ENCODE measurements at places on chromosomes 13 and 19.

DNA sequence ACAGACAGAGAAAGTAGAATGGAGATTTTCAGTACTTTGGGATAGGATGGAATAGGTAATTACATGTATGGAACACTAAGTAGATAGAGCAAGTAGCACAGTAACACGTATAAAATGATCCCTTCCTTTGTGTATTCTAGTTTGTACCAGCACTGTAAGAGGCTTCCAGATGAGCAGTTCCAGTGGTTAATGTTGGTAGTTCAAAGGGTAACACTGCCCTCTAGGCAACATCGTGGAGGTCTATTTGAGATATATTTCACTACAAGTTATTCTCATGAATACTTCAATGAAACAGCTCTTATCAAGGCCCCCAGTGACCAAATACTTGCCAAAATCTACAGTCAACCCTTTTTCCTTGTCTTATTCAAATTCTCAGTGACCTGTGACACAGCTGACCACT, 13.5 kb upstream of the ZNF563 start:
- no peak overlapping the region for H3K27ac ChIP-seq
- peak; percentile 74 for DNase-seq
- H3K36me3 ChIP-seq, result peaks cover 17% of the 10 kb centered on the region

GRCh38 chr13:109007946-109008345, 378.5 kb downstream of the MYO16 start:
- H3K4me1 ChIP-seq, result no peaks in the 10 kb centered on the region
- no peaks in the 10 kb centered on the region for H3K27me3 ChIP-seq
- no peaks in the 10 kb centered on the region for H3K36me3 ChIP-seq
- DNase-seq, result no peak
- no peak overlapping the region for H3K4me3 ChIP-seq

DNA sequence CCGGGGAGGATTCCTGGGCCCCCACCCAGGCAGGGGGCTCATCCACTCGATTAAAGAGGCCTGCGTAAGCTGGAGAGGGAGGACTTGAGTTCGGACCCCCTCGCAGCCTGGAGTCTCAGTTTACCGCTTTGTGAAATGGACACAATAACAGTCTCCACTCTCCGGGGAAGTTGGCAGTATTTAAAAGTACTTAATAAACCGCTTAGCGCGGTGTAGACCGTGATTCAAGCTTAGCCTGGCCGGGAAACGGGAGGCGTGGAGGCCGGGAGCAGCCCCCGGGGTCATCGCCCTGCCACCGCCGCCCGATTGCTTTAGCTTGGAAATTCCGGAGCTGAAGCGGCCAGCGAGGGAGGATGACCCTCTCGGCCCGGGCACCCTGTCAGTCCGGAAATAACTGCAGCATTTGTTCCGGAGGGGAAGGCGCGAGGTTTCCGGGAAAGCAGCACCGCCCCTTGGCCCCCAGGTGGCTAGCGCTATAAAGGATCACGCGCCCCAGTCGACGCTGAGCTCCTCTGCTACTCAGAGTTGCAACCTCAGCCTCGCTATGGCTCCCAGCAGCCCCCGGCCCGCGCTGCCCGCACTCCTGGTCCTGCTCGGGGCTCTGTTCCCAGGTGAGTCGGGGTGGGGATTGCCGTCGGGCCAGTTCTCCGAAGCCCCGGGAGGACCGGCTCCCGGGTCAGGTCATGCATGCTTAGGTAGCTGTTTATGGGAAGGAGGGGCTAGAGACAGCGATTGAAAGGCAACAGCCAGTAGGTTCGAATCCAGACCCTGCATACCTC, at the start of gene ICAM1:
ICAM1 (plus strand) TSS at position 505 of the 779 bp plus-strand sequence; CDS start at position 545, 40 bp downstream.
- H3K36me3 ChIP-seq, result no peaks in the 10 kb centered on the region
- peak; percentile 71 for DNase-seq
- H3K27me3 ChIP-seq, result no peaks in the 10 kb centered on the region
- peaks cover 23% of the 10 kb centered on the region for H3K4me1 ChIP-seq

- H3K4me3 ChIP-seq, result no peak overlapping the region
- peaks cover 2% of the 10 kb centered on the region for H3K4me1 ChIP-seq
- DNase-seq, result no peak
- no peaks in the 10 kb centered on the region for H3K27me3 ChIP-seq
- no peak overlapping the region for H3K27ac ChIP-seq
Measured at GRCh38 chr13:33582121-33582520, 235.8 kb upstream of the RFC3 start.

GRCh38 chr13:108176685-108177274, 38.6 kb downstream of the LIG4 start:
- DNase-seq, result peak; percentile 85
- H3K27me3 ChIP-seq, result no peaks in the 10 kb centered on the region
- H3K4me3 ChIP-seq, result no peak overlapping the region
- no peaks in the 10 kb centered on the region for H3K36me3 ChIP-seq
- H3K4me1 ChIP-seq, result no peaks in the 10 kb centered on the region

DNA sequence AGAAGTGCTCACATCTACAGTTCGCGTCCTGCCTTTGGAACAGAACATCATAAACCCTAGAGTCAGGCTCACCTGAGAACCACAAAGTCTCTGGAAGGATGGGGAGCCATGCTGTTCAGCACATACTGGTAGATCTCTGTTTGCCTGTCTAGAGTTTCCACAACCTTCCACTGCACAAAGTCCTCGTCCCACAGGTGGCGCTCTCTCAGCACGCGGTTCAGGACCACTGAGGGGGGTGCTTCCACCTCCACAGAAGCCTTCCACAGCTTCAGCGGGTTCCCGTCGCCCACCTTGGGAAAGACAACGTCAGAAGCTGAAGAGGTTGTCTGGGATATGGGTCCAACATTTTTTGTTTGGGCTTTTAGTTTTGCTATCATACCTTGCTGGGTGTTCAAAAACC, 93.6 kb downstream of the KL start:
- peak; percentile 83 for DNase-seq
- no peaks in the 10 kb centered on the region for H3K36me3 ChIP-seq
- peak overlapping the region; percentile 47 for H3K4me3 ChIP-seq

GRCh38 chr13:79187917-79188690, 218.0 kb downstream of the RBM26 start:
- no peak for DNase-seq
- no peak overlapping the region for H3K4me3 ChIP-seq
- H3K27ac ChIP-seq, result no peak overlapping the region
- peaks cover 18% of the 10 kb centered on the region for H3K4me1 ChIP-seq
- no peaks in the 10 kb centered on the region for H3K36me3 ChIP-seq

- H3K36me3 ChIP-seq, result no peaks in the 10 kb centered on the region
- no peaks in the 10 kb centered on the region for H3K27me3 ChIP-seq
- H3K4me1 ChIP-seq, result no peaks in the 10 kb centered on the region
- no peak overlapping the region for H3K4me3 ChIP-seq
- DNase-seq, result no peak
Measured at GRCh38 chr19:9061879-9062278, 25.0 kb upstream of the OR1M1 start.

- no peak overlapping the region for H3K4me3 ChIP-seq
- H3K27ac ChIP-seq, result no peak overlapping the region
- no peaks in the 10 kb centered on the region for H3K27me3 ChIP-seq
- DNase-seq, result no peak
Measured at GRCh38 chr13:68019901-68020300, 789.8 kb upstream of the PCDH9 start.

- peaks cover 10% of the 10 kb centered on the region for H3K4me1 ChIP-seq
- H3K27me3 ChIP-seq, result no peaks in the 10 kb centered on the region
- H3K36me3 ChIP-seq, result no peaks in the 10 kb centered on the region
Measured at GRCh38 chr19:17977488-17977887, 10.6 kb downstream of the KCNN1 start.

DNA sequence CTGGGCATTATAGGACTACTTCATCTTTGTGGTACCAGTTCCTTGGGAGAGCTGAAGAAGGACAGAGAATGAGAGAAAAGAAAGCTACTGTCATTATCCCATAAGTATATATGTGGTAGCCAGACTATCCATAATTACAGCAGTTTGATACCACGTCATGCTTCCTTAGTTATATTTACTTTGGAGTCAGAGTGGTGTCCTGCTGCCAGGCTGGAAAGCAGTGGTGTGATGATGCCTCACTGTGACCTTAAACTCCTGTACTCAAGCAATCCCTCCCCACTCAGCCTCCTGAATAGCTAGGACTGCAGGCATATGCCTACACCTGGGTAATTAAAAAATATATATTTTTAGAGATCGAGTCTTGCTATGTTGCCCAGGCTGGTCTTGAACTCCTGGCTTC, 57.8 kb downstream of the WTIP start:
- no peak overlapping the region for H3K27ac ChIP-seq
- H3K4me1 ChIP-seq, result no peaks in the 10 kb centered on the region
- no peaks in the 10 kb centered on the region for H3K36me3 ChIP-seq
- H3K27me3 ChIP-seq, result no peaks in the 10 kb centered on the region
- H3K4me3 ChIP-seq, result no peak overlapping the region
- DNase-seq, result no peak

- no peak overlapping the region for H3K4me3 ChIP-seq
- DNase-seq, result no peak
- no peak overlapping the region for H3K27ac ChIP-seq
- H3K27me3 ChIP-seq, result no peaks in the 10 kb centered on the region
- no peaks in the 10 kb centered on the region for H3K4me1 ChIP-seq
Measured at GRCh38 chr13:98478189-98479129, 98.4 kb downstream of the STK24 start.

DNA sequence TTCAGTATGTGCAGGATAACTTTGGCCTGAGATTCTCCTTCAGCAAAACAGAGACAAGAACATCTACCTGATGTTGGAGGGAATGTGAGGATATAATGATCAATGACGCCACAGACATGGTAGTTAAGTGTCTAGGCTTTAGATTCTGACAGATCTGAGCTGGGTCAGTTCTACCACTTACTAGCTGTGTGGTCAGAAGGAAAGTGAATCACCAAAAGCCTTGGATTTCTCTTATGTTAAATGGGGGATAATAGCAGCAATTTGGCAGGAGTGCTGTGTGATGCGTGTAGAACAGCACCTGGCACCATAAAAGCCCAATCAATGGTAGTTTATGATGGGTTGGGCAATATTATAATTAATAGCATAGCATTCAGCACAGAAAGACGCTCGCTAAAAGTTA, 41.7 kb downstream of the RXFP2 start:
- H3K4me3 ChIP-seq, result no peak overlapping the region
- DNase-seq, result no peak
- no peaks in the 10 kb centered on the region for H3K4me1 ChIP-seq
- H3K36me3 ChIP-seq, result no peaks in the 10 kb centered on the region
- H3K27ac ChIP-seq, result no peak overlapping the region
- H3K27me3 ChIP-seq, result no peaks in the 10 kb centered on the region

GRCh38 chr19:19475849-19476828, 39.2 kb downstream of the TSSK6 start:
- no peak overlapping the region for H3K27ac ChIP-seq
- H3K36me3 ChIP-seq, result no peaks in the 10 kb centered on the region
- H3K4me3 ChIP-seq, result no peak overlapping the region
- H3K4me1 ChIP-seq, result peaks cover 13% of the 10 kb centered on the region
- peak; percentile 54 for DNase-seq
- no peaks in the 10 kb centered on the region for H3K27me3 ChIP-seq

- no peaks in the 10 kb centered on the region for H3K36me3 ChIP-seq
- H3K27me3 ChIP-seq, result no peaks in the 10 kb centered on the region
Measured at GRCh38 chr13:113915786-113916329, 52.0 kb upstream of the GAS6 start.

GRCh38 chr13:73602295-73602694, 531.9 kb downstream of the KLF12 start:
- no peak for DNase-seq
- H3K27ac ChIP-seq, result no peak overlapping the region
- no peaks in the 10 kb centered on the region for H3K27me3 ChIP-seq
- no peaks in the 10 kb centered on the region for H3K4me1 ChIP-seq

DNA sequence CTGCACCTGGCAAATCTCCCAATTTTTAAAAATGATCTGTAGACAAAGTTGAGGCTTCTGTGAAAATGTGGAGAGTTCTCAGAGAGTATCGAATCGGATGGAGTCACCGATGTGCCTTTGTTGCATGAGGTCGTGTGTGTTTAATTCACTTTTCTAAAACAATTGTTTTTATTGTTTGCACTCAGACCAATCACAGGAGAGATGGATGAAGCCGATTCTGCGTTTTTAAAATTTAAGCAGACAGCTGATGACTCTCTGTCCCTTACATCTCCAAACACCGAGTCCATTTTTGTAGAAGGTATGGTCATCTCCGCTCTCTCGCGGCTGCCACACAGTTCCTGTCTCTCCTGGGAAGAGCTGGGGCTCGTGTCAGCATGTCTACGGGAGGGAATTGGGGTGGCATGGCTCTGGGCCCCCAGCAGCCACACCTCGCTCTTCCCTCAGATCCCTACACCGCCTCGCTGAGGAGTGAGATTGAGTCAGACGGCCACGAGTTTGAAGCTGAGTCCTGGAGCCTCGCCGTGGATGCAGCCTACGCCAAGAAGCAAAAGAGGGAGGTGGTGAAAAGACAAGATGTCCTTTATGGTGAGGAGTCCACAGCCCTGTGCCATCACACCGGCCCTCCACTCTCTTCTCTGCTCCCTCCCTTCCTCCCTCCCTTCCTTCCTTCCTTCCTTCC, 47.2 kb downstream of the PEX11G start:
- no peaks in the 10 kb centered on the region for H3K27me3 ChIP-seq
- H3K4me1 ChIP-seq, result no peaks in the 10 kb centered on the region
- no peak overlapping the region for H3K4me3 ChIP-seq

- no peak overlapping the region for H3K27ac ChIP-seq
- H3K36me3 ChIP-seq, result no peaks in the 10 kb centered on the region
- no peaks in the 10 kb centered on the region for H3K4me1 ChIP-seq
- DNase-seq, result no peak
- H3K27me3 ChIP-seq, result no peaks in the 10 kb centered on the region
- no peak overlapping the region for H3K4me3 ChIP-seq
Measured at GRCh38 chr13:113664751-113665596, 2.0 kb upstream of the GRK1 start.

GRCh38 chr19:11693505-11694499, 44.9 kb downstream of the ZNF823 start:
- H3K27me3 ChIP-seq, result no peaks in the 10 kb centered on the region
- H3K4me3 ChIP-seq, result peak overlapping the region; percentile 72
- H3K36me3 ChIP-seq, result no peaks in the 10 kb centered on the region
- H3K27ac ChIP-seq, result no peak overlapping the region

DNA sequence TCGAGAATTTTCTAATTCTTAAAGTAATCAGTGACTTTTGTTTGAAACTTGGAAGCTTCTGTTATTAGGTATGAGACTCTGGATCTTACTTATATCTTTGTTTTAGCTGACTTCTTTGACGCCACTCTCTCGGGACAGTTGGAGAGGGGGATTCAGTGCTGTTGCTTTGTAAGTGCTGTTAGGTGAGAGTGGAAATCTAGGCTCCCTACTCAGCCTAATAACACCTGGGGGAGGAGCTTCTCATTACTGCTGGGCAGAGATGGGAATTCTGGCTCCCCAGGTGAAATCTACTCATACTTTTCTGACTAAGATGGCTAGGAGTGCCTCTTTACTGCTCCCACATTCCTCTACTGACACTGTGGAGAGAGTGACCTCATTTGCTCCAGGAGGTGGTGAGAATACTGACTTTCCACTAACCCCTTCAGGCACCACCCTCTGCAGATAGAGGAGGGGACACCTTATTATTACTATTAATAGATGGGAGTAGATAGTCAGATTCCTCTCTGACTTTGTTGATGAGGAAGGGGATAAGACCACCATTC, 324.9 kb upstream of the SPRY2 start:
- no peaks in the 10 kb centered on the region for H3K36me3 ChIP-seq
- no peak for DNase-seq
- no peaks in the 10 kb centered on the region for H3K4me1 ChIP-seq
- H3K27me3 ChIP-seq, result no peaks in the 10 kb centered on the region

Measured in Karpas-422 (cell line).